ENCODE measurements at places on chromosomes 6 and 20.

DNA sequence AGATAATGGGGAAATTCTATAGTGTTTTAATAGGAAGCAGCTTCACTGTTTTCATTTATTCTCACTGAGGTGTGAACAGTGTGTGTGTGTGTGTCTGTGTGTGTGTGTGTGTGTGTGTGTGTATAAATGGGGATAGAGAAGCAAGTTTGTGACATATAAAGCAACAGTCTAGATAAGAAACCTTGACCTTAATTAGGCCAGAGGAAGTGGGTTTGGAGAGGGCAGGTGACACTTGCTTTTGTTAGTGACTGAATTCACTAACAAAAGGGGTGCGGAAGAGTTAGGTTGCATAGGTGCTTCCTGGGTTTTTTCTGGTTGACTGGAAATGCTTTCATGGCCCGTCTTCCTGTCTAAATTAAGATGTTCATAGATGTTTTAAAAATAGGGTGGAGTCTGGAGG is 515.7 kb upstream of the FLRT3 start:
- no peak for DNase-seq

DNA sequence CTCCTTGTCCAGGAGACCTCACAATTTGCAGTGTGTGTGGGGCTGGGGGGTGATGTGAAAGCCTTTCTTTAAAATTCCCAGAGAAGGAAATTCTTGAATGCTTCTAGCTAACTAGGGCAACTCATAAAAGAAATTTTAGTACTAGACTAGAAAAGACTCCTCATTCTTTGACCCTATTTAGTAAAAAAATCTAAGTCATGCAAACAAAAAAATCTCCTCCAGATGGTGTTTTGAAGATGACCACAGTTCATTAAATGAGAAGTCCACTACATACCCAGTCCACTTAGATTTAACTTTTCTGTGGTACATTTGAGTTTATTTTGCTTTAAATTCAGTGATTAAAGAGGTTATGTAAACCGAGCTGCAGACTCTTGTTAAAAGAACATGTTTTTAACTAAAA is 67.5 kb downstream of the NDUFAF5 start:
- DNase-seq, result no peak

DNA sequence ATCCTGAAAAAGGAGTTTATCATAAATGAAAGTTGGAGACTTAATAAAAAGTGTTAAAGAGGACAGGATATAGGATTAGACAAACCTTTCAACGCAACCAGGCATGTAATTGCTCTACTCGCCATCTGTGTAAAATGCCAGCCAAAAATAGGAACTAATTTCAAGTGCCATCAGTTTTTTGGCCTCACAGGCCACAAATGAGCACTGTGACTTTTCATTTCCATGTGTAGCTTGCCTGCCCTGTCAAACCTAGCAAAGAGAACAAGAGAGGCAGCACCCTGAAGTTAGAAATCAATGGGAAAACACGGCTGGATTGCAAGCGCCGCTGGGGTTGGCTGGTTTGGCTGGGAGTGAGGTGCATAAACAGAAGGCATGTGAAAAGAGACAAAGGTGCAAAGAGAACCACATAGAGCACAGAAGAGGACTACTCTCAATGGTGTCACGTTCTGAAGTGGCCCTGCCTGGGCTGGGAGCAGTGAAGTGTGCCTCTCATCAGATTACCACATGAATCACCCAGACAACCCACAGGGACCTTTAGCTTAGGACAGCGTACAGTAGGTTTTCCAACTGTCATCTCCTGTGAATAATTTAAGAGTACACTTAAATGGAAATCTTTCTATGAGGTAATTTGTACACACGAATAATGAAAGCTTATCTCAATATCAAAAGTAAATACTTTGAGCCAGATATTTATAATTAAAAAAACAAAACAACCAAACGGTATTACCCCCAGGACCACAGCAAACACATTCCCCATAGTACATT is 78.0 kb upstream of the NHSL1 start:
- no peak for DNase-seq

- no peak for DNase-seq
Observed at GRCh38 chr6:168348186-168348585, 28.6 kb upstream of the DACT2 start.

- no peak for DNase-seq
Observed at GRCh38 chr20:52888096-52888495, 84.1 kb upstream of the TSHZ2 start.

- no peak for DNase-seq
Observed at GRCh38 chr20:63054103-63054474, 47.3 kb upstream of the BHLHE23 start.

GRCh38 chr6:85134172-85134571 is 315.7 kb upstream of the NT5E start:
- DNase-seq, result no peak

- DNase-seq, result no peak
Observed at GRCh38 chr20:20702330-20703245, 9.9 kb downstream of the RALGAPA2 start.

GRCh38 chr6:7770111-7770510 is 44.2 kb downstream of the BMP6 start:
- DNase-seq, result no peak

- DNase-seq, result no peak
Observed at GRCh38 chr6:89254569-89254968, 37.4 kb upstream of the GABRR1 start.

- DNase-seq, result no peak
Observed at GRCh38 chr6:150694889-150695288, 95.2 kb downstream of the PLEKHG1 start.

- no peak for DNase-seq
Observed at GRCh38 chr6:140091895-140092294, 717.4 kb upstream of the CITED2 start.

- no peak for DNase-seq
Observed at GRCh38 chr20:64144144-64144912, 19.9 kb upstream of the MYT1 start.

DNA sequence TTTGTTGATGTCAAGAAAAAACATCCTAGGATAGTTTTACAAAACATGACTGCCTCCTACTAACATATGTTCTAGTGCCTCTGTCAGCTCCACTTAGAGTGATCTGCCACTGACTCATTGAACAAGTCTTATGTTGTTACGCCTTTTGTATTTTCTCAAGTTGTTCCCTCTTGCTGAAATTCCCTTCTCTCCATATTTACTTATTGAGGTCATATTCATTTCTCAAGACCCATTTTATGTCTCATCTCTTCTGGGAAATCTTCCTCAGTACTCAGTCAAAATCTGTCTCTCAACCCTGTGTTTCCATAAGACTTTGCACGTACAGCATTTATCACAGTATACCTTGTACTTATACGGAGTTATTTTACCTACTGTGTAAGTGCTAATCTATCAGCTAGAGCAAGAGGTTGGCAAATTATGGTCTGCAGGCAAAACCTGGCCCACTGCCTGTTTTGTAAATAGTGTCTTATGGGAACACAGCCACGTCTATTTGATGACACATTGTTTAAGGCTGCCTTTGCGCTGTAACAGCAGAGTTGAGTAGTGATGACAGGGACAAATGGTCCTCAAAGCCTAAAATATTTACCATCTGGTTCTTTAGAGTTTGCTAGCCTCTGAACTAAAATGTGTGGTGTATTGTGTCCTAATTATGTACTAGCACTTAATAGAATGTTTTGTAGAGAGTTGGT is 83.4 kb downstream of the ADGRB3 start:
- DNase-seq, result no peak

DNA sequence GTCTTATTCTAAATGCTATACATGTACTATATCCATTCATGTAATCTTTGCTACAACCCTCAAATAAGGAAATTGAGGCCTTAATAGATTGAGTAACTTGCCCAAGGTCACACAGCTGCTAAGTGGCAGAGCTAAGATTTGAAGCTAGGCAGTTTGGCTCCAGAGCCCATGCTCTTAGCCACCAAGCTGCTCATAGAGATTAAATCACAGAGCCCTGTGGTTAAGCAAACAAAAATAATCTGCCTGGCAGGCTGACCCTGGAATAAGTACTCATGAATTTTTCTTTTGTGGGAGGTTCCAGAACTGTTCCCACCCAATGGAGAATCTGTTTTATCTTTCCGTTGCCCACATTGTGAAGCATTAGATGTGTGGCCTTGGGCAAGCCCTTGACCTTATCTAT is 7.4 kb downstream of the AAR2 start:
- DNase-seq, result no peak

DNA sequence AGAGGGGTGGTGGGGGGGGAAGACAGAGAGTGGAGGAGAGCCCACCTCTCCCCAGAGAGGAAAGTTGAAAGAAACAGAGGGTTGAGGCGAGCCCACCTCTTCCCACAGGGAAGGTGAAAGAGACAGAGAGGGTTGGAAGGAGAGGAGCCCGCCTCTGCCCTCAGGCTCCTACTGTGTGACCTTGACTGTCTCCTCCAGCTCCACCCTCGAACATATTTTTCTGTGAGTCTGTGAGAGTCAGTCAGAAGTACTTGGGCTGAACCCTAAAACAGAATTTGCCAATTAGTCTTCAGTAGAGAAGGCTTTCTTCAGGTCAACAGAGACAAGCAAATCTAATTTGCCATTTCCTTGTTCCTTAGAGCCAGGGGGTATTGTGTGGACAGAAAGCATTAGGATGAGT is 153.7 kb upstream of the SNX9 start:
- DNase-seq, result no peak

GRCh38 chr6:96812077-96812703 is 25.1 kb downstream of the GPR63 start:
- no peak for DNase-seq

- DNase-seq, result no peak
Observed at GRCh38 chr6:155171747-155172449, 91.9 kb upstream of the CLDN20 start.

- DNase-seq, result no peak
Observed at GRCh38 chr6:138640028-138640427, 133.5 kb upstream of the CCDC28A start.

DNA sequence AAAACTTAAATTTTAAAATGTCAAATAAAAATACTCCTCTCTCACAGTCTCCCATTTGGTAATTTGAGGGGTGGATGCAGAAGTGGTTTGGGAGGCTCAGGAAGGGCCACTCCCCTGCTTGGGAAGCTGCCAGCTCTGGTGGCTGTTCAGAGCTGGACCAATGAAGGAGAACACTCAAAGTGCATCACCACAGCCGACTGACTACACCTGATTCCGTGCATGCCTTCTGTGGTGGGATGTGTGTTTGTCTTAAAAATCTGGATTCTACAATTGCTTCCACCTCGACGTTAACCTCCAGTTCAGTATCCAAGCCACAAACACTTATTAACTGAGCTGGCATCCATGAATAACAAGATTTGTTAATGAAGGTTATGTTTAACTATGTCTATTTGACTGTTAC is 137.3 kb downstream of the FOXC1 start:
- no peak for DNase-seq

DNA sequence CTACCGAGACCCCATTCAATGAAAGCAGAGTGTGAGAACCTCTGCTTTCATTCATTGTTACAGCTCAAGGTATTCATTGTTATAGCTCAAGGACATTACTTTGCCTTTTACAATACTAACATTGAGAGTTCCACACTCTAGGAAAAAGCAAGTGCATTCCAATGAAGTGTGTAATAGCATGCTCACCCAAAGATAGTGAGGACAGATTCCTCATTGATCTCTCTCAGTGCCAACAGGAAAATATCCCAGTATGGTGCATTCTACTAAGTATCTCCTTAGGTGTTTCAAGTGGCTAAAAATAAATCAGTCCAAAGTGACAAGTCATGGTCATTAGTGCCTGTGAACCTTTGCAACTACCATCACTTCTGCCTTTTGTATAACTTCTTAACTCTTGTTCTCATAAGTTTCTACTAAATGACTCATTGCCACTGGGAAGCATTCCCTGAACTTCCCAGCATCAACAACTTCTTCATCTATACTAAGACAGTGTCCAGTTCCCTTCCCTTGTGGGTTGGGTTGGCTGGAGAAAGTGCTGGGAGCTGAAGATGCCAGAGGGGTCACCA is 140.7 kb upstream of the STXBP5 start:
- DNase-seq, result no peak

DNA sequence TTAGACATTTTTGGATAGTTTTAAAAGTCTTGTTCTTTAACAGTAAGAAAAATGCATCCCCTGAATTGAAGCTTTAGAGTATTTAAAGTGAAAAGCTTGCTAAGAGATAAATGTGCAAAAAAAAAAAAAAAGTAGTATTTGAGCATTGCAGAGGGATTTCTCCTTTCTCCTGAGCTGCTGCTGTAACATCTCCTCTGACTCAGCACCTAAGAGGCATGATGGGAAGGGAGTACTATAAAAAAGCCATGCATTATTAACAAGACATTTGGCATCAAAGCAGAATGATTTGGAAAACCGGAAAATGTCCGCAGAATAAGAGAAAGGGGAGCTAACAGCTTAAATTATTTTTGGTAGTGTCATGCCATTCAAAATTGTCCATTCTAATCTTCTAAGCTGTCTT is 27.9 kb downstream of the B4GALT5 start:
- no peak for DNase-seq
